ENCODE measurements at places on chromosomes 7 and 10.

DNA sequence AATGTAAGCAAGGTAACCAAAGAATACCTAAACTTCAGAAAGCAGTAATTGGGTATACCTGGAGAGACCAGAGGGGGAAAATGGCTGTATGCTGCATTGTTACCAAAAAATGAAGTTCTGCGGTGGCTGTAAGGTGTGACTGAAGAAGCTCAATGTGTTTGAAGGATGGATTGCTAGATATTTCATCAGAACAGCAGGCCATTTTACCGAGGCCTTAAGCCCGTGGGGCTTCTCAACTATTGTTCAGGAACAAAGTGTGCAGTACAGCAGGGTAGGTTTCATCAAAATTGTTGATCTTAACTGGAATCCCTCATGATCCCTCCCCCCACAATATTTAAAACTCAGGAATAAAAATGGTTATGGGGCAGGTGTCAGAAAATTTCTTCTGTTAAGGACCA, 204.0 kb upstream of the GHITM start:
- DNase-seq = no peak

- no peak for DNase-seq
These were observed 26.4 kb downstream of the BEND7 start for GRCh38 chr10:13502380-13502779.

DNA sequence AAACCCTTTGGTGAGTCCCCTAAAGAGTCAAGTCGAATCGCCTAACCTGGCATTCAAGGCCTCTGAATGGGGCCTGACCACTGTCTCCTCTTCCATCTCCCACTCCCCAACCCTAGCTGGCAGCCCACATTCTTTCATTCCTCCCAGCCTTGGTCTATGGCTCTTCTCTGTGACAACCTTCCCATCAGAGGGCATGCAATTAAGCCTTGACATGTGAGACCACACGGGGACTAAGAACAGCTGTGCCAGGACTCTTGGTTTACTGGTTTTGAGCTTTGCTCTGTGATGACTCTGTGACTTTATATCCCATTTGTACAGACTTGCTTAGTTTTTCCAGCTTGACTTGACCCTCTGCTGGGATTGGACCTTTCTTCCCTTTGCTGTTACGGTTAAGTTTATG, 116.6 kb downstream of the BUB3 start:
- no peak for DNase-seq

DNA sequence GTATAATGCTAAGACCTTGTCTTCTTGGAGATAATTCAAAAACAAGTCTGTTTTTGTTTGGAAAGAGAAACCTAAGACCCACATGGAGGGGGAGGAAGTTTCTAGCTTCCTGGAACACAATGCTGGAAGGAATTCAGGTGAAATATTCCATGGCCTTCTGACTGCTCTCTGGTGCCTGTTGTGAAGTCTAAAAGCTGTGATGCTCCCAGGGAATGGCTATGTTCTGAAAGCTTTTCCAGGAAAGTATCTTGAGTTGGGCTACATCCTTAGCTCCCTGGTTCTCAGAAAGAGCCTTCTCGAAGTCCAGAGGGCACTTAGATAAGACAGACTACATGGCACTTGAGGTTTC, 12.5 kb upstream of the PFKP start:
- no peak for DNase-seq

- DNase-seq = peak; percentile 15
These were observed 174.8 kb downstream of the DKK1 start for GRCh38 chr10:52488606-52489485.

DNA sequence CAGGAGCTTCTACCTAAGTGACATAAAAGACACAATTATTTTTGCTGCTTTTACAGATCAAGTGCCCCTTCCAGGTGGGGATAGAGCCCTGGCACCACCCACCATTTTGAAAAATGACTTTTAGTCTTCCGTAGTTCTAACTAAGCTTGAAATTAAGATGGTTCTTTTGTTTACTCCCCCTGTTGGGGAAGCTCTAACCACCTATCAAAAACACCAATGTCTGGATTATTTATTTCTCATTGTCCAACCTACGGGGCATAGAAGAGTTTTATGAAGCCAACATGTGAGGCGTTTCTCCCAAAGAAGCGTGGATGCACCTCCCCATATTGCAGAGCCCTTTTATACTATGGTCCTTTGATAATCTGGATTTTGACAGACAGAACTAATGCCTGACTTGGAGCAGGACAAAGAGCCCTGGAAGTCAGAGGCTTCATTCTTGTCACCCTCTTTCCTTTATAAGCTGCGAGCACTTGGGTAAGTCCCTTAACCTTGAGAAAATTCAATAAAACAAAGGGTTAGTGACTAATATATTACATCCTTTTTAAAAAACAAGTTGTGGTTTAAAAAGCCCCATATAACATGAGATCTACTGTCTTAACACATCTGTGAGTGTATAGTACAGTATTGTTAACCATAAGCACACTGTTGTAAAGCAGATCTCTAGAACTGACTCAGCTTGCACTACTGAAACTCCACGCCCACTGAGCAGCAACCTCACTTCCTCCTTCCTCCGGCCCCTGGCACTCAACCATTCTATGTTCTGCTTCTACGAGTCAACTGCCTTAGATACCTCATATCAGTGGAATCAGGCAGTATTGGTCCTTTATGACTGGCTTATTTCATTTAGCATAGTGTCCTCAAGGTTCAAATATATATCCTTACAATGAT, 67.5 kb downstream of the ATXN7L1 start:
- DNase-seq = peak; percentile 77

DNA sequence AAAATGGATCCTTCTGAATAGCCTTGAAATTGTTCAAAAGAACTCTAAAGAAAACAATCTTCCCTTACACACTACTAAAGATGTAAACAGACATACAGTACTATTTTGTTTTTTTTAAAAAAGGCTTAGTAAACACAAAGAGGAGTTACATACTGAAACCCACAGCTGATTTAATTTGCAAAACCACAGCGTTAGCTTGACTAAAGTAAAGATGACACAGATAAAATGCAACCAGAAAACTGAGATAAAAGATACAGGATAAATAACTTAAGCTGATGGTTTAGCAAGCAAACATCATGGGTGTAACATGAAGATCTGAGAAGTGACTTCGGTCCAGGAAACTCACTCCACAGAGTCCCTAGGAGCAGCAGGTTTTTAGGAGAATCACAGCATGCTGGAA, 21.8 kb downstream of the PRKCQ start:
- no peak for DNase-seq

Measured in kidney glomerular epithelial cell (primary cell).